Fibroblast of mammary gland (primary cell): ENCODE measurements at places on chromosomes 7 and 10.

- DNase-seq = no peak
Observed at GRCh38 chr10:5645944-5646617, 20.3 kb downstream of the ASB13 start.

- DNase-seq = no peak
Observed at GRCh38 chr10:111081595-111081994, 4.8 kb downstream of the ADRA2A start.

DNA sequence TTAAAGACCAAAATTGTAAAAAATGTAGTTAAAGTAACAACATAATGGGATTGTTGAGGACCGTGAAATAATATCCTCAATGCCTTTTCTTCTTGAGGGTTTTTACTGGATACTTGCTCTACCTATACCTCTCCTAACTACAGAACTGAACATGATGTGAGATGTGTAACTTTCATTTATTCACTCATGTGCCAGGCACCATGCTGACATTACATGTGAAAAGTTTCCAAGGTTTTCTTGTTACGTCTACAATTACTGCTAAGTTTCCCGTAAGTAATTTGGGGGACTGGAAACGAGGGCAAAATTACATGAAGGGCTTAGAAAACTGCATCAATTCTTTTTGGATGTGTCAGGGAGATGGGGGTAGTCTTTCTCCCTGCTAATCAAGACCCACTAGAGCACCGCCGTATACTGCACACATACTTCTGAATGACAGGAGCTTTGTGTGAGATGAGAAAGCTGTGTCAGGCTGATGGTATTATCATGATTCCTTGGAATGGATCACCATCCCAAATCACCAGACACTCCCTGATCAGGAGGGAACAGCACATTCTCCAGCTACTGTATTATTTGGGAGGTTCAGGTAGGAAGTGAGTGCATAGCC, 41.8 kb downstream of the PTPRZ1 start:
- DNase-seq = no peak

DNA sequence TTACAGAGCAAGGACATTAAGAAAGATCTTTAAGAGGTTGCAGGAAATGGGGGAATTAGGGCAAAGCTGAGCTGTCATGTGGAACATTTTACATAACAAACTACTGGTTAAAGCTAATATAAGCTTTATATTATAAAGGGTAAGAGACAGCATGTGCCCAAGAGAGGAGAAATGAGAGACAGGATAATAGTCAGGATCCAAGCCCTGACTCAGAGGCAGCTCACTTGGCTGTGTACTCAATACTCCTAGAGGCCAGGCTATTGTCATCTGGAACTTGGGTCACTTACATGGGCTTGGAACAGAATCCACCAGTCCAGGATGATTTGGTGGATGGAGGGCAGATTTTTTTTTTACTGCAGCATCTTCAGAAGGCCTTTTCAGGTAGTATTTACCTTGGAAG, 418.6 kb upstream of the ZMIZ1 start:
- DNase-seq = peak; percentile 57

- DNase-seq = no peak
Observed at GRCh38 chr7:571096-571717, 51.6 kb upstream of the PDGFA start.

- DNase-seq = no peak
Observed at GRCh38 chr10:60096761-60097513, 190.6 kb upstream of the CCDC6 start.

DNA sequence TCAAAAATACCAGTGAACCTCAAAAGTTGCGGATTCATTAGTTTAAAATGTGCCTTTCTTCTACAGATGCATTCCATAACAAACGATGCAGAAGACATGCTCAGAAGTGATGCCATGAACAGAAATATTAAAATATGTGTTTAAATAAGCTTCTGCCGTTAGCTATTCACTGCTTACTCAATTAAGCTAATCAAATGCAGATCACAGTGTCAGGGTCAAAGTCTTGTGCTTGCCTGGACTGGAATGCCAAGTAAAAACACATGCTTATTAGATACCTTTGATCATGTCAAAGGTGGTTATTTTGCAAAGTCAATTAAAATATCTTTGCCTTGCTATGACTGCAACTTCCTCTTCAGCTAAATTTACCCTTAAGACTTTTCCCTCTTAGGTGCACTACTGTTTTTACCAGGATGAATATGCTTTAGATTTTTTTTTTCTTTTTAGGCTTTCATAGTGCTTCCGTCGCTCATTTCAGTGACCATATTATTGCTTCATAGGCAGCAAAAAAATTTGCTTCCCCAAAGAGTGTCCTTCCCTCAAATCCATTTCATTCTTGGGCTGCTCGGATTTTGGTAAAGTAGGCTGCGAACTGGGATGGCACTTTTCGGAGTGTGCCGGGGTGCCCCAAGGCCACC, 905 bp downstream of the ASB13 start:
- peak; percentile 31 for DNase-seq

DNA sequence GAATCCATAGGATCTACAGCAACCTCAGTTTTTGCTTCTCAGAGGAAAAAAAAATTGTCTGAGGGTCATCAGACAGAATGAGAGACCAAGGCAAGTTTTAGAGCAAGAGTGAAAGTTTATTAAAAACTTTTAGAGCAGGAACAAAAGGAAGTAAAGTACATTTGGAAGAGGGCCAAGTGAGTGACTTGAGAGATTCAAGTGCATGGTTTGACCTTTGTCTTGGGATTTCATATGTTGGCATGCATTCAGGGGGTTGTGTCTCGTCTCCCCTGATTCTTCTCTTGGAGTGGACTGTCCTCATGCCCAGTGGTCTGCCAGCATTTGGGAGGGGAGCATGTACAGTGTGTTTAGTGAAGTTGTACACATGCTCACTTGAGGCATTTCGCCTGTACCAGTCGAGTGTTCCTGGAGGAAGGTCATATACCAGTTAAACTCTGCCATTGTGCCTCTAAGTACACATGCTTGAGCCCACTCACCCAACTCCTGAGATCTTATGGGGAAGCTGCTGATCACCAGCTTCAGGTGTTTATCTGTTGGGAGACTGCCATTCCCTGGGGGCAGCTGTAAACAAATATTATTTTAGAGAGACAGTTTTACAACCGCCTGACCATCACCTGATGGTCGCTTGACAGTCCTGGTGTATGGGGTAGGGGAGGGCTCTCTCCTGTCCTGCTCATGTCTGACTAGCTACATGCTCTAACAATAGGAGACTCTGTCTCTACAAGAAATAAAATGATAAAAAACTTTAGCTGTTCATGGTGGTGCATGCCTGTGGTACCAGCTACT, 109.4 kb downstream of the EEPD1 start:
- DNase-seq = peak; percentile 37

GRCh38 chr10:65611592-65611991, 1314.2 kb upstream of the LRRTM3 start:
- DNase-seq = no peak

GRCh38 chr10:66535439-66535838, 390.4 kb upstream of the LRRTM3 start:
- no peak for DNase-seq

GRCh38 chr7:128879939-128880746, 17.5 kb downstream of the ATP6V1F start:
- DNase-seq = peak; percentile 58

- DNase-seq = no peak
Observed at GRCh38 chr10:5818894-5819293, 5.7 kb upstream of the GDI2 start.

GRCh38 chr10:70188768-70189167, 18.5 kb upstream of the SAR1A start:
- DNase-seq = no peak

- peak; percentile 57 for DNase-seq
Observed at GRCh38 chr10:47406870-47407691, 23.0 kb upstream of the ZNF488 start.

DNA sequence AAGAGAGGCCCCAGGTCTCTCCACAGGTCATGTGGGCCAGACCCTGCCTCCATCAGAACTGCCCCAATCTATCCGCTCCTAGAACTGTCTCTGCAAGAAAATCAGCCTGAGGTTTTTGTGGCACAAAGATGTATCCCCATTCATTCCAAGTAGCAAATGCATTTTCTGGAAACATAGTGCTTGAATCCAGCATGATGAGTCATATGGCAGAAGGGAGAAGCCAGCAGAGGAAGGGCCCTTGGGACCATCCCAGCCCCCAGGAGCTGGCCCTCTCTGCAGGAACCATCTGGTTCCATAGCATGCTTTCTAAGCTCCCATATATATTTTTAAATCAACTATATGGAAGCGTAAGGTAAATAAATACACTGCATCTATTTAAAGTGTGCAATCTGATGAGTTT, 563.2 kb downstream of the GALNT17 start:
- DNase-seq = peak; percentile 26

GRCh38 chr7:106425017-106425719, 140.4 kb upstream of the NAMPT start:
- DNase-seq = peak; percentile 100

DNA sequence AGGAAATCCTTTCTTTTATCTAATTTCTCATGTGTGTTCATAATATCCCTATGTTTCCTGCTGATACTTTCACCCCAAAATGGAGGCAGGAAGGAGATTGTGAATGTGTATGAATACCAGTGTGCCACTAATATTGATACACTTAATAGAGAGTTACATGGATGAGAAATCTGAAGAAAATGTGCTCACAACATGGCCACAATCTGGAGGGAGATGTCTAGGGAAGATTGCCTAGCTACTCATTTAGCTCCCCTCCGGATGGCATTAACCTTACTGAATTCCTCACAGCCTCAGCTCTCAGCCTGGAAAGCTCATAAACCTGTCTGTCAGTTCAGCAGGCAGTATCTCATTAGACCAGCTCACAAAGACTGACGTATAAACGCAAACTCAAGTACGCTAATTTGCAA, 23.4 kb upstream of the DMTF1 start:
- no peak for DNase-seq

DNA sequence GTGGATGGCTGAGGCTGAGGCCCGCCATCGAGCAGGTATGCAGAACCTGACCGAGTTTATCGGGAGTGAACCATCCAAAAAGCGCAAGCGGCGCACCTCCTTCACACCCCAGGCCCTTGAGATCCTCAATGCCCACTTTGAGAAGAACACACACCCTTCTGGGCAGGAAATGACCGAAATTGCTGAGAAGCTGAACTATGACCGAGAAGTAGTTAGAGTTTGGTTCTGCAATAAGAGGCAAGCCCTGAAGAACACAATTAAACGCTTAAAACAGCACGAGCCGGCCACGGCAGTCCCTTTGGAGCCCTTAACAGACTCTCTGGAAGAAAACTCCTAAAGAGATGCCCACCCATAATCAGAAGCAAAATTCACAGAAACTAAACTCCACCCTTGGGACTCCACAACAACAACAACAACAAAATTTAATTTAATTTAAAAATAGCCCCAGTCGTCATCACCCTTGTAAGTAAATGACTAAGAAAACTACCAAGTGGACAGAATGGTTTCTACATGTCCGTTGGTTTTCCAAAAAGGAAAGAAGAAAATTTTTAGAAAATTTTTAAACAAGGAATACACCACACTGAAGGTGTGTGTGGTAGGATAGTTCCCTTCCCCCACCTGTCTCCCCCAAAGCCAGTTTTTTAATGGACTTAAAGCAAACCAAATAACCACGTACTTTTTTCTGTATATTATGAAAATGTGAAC, 101.7 kb upstream of the YAE1 start:
- DNase-seq = no peak

DNA sequence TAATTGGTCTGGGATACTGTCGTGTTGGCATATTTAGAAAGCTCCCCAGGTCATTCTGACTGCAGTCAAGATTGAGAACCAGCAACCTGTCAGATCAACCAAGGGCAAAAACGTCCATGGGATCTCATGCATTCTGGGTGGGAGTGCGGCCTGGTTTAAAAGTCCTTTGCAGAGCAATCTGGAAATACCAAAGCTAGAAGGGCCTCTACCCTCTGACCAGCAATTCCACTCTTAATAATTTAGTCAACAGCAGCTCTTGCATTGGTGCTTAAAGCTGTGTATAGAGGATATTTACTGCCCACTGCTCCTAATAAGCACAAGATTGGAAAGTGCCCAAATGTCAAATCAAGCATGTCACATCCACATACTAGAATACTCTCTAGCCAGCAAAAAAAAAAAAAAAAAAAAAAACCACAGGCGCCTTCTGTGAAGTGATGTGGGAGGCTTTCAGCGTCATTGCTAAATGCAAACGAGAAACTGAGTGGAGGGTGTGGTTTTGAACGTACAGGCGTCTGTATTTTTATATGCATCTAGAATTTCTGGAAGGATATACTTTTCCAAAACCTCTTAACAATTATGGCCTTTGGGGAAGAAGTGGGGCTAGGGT, 44.8 kb upstream of the HSPA12A start:
- no peak for DNase-seq

DNA sequence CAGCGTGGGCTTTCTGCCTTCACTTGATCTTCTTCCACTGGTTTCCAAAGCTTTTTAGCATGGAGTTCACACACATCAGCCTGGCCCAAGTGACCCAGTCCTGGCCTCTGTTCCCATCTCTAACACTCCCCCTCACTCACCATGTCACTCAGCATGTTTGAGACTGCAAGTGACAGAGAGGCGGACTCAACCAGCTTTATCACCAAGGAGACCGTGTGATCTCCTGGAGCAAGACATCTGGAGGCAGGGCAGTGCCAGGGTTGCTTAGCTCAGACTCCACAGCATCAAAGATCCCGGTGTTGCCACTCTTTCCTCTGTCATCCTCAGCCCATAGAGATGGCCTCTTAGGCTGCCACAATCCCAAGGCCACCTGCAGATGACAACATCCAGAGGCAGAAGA, 39.4 kb downstream of the FAM241B start:
- DNase-seq = no peak

GRCh38 chr10:6069081-6069931, 7.1 kb upstream of the IL2RA start:
- no peak for DNase-seq

DNA sequence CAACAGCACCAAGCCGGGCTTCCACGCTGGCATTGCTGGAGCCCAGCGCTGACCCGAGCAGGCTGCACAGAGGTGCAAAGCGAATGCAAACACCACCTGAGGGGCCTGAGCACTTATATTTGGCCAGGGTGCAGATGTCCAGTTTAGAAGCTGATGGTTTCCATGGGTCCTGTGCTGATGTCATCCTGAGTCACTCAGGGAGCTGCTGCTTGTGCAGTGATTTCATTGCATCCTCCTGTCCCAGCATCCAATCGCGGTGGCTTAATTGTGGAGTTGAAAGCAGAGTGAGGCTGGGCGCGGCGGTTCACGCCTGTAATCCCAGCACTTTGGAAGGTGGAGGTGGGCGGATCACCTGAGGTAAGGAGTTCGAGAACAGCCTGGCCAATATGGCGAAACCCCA, 410.2 kb upstream of the KLF6 start:
- DNase-seq = peak; percentile 82
